ENCODE measurements at places on chromosomes 3 and 15. TPM values are rescaled to one million over a fixed set of nuclear protein-coding genes. Genes with fewer than 3 reads are reported as not detected.

The SH2D7 gene
- not detected for total RNA-seq

The MEX3B gene
- total RNA-seq = 12.8 TPM

The LTF gene
- 0.13 TPM for total RNA-seq

The FBXO22 gene
- 85.9 TPM for total RNA-seq

The LDHAL6B gene
- total RNA-seq = not detected

The CPN2 gene
- total RNA-seq = not detected

Data from K562 (cell line).